ENCODE measurements at places on chromosomes 2 and 18. TPM values are rescaled to one million over a fixed set of nuclear protein-coding genes. Genes with fewer than 3 reads are reported as not detected.

Gene RNF149
- total RNA-seq = 38.4 TPM

- peak; percentile 90 for DNase-seq
Observed at GRCh38 chr2:157838442-157839161, 37.5 kb downstream of the ACVR1 start.

GRCh38 chr2:142602418-142602989 lies 275.0 kb upstream of the KYNU start:
- DNase-seq = no peak

DNA sequence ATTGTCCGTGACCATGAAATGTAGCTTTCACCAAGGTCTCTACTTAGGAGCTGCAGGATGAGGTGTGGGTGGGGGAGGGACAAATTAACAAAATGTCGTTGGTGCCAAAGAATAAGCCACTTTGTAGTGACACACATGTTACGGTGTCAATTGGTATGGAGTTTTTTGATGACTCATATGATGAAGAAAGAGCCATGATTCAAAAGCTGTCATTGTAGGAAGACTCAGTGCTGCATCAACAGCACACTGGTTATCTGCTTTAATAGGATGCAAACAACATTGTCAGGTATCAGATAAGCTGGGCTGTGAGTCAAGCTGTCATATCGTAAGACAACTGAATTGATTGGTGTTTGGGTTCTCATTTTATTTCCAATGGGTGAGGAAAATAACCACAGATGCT lies 36.6 kb upstream of the BOD1L2 start:
- DNase-seq = no peak

Measured in dermis microvascular lymphatic vessel endothelial cell (primary cell).